ENCODE measurements at places on chromosomes 11 and 22.

DNA sequence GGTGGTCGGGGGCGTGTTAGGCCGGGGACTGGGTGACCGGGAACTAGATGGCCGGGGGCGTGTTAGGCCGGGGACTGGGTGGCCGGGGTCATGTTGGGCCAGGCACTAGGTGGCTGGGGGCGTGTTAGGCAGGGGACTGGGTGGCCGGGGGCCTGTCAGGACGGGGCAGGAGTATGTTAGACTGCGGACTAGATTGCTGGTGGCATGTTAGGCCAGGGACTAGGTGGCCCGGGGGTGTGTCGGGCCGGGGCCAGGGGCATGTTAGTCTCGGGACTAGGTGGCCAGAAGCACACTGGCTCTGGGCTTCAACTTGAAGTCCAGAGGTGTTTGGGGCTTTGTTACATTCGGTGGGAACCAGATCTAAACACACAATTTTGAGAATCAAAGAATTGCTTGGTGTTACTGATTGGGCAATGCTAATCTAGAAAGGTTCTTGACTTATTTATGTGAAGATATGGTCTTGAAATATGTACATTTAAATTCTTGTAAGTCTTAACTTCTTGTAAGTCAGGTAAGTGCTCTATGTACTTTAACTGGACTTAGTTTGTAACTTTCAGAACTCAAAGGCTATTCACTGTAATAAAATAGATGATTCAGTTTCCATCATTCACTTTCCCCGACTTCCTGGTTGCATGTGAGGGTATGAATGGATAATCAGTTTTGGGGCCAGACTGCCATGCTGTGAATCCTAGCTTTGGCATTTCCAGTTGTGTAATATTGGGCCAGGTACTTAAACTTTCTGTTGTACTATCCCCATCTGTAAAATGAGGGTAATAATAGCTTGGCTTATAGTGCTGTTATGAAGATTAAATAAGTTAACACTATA lies 1.1 kb downstream of the EXT2 start:
- DNase-seq, result no peak

- DNase-seq, result no peak
These were observed 102.4 kb upstream of the TIMP3 start for GRCh38 chr22:32699001-32699582.

- no peak for DNase-seq
These were observed 33.5 kb downstream of the SCUBE2 start for GRCh38 chr11:9057888-9058287.

- DNase-seq, result no peak
These were observed 258.6 kb downstream of the METTL15 start for GRCh38 chr11:28366549-28367346.

- DNase-seq, result no peak
These were observed 1.6 kb downstream of the KCNK4 start for GRCh38 chr11:64292460-64293254.

- DNase-seq, result no peak
These were observed 10.7 kb downstream of the KCNJ5 start for GRCh38 chr11:128901653-128902514.

DNA sequence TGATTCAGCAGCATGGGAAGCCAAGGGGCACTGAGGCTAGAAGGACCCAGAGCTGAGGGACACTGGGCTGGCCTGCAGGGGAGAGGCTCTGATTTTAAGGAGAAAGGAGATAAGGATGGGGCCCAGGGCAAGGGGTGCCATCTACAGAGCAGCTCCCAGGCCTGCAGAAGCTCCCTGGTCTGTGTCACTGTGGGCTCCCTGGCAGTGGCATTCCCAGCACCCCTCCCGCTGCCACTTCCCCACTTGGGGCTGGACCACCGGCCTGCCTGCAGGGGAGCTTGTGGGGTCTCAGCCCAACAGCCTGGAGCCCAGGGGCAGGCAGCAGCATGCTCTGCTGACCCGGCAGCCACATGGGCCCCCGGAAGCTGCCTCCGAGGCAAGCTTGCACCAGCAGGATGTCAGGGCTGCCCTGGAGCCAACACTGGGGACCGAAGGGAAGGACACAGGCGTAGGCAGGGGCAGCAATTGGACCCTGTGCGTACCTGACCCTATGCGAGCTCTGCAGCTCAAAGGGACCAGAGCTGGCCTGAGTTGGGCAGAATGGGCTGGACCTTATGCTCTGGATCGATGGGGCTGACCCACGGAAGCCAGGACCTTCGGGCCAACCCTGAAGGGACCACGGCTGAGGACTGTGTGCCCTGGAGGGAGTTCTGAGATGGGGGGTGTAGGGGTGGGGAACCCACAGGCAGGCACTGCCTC lies 35.4 kb upstream of the WNT7B start:
- DNase-seq, result no peak

- DNase-seq, result no peak
These were observed 86.5 kb upstream of the PITPNB start for GRCh38 chr22:28005513-28005912.

DNA sequence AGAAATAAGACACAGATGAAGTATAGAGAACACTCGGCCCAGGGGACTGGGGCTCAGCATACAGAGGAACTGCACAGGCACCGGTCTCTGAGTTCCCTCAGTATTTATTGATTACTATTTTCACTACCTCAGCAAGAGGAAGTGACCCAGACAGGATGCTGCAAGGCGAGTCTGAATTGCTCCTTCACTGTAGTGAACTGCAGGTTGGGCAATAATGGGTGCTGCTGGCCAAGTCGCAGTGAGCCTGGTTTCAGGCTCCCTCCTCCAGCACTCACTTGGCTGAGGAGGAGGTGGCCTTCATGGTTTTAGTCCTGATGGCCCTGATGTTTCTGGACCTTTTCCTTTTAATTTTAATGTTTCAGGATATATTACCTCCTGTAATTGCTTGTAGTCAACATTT lies 10.4 kb downstream of the OR52K2 start:
- no peak for DNase-seq

- DNase-seq, result no peak
These were observed 87.4 kb downstream of the AMBRA1 start for GRCh38 chr11:46506483-46506791.

Measured in SK-N-MC (cell line).